SK-N-DZ (cell line): ENCODE measurements at places on chromosomes 16 and 17.
A peak's percentile ranks its signal among the peaks of the same experiment; 100 is the strongest.

- no peak for DNase-seq
Observed at GRCh38 chr17:38577645-38578173, 28.0 kb downstream of the SRCIN1 start.

GRCh38 chr17:41338961-41339485 lies 11.6 kb downstream of the KRT33A start:
- DNase-seq = no peak

DNA sequence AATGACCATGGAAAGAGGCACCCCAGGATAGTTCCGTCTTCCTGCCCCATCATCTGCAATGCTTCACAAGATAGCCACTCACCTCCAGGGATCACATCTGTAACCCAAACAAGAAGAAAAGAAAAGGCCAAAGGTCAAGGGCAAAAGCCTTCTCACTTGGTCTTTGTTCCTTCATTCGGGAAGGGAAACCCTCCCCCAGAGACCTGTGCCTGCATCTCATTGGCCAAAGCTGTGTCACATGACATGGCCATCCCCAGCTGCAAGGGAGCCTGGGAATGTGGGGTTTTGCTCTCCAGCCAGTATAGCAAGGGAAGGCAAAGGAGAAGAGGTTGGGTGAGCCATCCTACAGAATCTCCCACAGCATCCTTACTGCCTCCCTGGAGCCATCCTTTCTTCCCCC lies 47.9 kb downstream of the NOL11 start:
- DNase-seq = no peak

GRCh38 chr17:79887451-79887991 lies 48.3 kb upstream of the CBX4 start:
- no peak for DNase-seq

DNA sequence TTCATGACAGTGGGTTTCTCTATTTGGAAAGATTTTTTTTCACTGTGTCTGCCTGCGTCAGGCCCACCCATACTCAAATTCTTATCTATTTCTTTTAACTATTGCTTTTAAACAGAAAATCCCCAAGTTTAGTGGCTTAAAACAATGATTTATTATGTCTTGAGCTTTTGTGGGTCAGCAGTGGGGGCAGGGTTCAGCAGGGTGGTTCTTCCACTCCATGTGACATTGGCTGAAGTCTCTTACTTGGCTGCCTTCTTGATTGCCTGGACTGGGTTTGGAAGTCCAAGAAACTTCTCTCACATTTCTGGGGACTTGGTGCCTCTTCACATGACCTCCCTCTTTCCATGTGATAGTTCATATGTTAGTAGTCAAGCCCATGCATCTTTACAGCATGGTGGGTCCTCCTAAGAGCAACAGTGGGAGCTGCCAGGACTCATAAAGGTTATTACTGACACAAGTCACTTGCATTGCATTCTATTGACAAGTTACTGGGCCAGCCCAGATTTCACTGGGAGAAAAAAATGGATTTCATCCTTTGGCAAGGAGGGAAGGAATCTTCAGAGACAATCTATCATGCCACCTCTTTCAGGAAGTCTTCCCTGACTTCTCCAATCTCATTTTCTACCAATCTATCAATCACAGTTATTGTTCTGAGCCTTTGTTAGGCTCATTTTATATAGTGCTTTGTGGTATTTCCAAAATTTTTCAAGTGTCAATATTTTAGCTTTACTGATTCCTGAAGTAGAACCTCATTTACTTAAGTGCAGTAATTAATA lies 436.1 kb downstream of the XYLT1 start:
- DNase-seq = no peak

GRCh38 chr16:84647828-84648594 lies at the start of gene KLHL36:
Gene KLHL36 (plus strand): TSS chr16:84648511. CDS start chr16:84650868, 2,357 bp downstream.
- no peak for DNase-seq

- no peak for DNase-seq
Observed at GRCh38 chr17:75064867-75065561, 18.0 kb downstream of the KCTD2 start.

- DNase-seq = no peak
Observed at GRCh38 chr17:66431910-66432309, 129.5 kb downstream of the PRKCA start.

DNA sequence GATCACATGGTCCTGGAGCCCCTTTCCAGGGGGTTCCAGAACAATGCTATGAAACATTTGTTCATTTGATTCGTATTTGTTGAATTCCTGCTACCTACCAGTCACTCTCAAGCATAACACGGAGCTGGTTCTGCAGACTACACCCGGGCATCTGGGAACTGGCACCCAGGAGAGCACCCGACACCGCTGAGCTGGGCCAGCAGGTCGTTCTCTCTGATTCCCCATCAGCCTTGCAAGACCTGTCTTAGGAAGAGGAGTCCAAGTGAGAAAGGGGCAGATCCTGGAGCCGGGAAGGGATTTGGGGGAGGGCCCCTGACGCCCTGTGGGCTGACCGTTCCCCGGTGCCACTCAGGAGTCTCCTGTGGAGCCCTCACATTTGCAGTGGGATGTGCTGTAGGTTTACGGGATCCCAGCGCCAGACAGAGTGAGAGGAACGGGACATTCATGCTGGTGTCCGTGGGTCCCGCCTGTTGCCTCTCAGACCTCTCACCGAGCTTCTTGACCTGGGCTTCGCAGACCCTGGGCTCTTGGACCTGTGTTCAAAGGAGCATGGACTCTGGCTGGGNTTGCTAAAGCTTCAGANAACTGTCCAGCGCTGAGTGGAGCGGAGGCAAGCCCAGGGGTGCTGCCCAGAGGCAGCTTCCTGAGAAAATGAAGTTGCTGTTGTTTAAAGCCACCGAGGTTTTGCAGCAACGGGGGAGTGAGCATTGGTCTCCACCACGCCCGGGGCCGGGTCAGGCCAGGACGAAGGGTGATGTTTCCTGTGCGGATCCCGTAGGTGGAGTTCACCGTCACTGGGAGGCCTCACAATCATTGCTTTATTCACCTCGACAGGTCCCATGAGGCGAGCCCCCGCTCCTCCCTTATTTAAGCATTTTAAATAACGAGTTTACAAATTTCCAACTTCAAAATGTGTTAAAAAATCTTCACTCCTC lies 49.2 kb downstream of the METRNL start:
- DNase-seq = no peak

DNA sequence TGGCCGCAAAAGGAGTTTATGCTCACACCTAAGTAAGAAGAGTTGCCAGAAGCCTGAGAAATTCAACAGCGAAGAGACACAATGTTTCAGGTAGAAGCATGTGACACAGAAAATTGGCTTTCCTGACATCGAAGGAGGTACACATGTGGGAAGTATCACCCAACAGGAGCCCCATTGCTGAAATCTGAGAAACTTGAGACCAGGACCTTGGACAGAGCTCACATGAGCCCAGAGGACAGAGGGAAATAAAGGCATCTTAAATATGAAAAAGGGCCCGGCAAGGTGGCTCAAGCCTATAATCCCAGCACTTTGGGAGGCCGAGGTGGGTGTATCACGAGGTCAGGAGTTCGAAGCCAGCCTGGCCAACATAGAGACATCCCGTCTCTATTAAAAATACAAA lies 304.1 kb upstream of the C16orf82 start:
- DNase-seq = no peak

GRCh38 chr17:74566132-74566753 lies 1.1 kb downstream of the CD300H start:
- peak; percentile 42 for DNase-seq
